CD8-positive, alpha-beta memory T cell (primary cell): ENCODE measurements at places on chromosomes 7 and 10.
A peak's percentile ranks its signal among the peaks of the same experiment; 100 is the strongest.

DNA sequence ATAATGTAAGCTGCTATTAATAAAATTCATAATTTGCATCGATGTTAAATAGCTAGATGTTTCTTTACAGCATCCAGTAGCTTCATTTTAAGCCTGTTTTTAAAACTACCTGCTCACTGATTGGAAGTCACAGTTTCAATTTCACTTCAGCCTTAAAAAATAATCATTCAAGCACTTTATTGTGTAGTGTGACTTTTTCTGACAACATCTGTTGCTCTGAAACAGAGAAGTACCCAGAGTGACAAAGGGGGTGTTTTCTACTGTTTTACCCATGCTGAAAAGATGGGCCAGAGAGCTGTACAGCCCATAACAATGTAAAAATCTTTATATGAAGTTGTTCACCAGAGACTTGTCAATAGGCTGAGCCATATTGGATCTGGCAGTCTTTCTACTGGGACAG lies 437.2 kb downstream of the MDFIC start:
- no peak for DNase-seq

DNA sequence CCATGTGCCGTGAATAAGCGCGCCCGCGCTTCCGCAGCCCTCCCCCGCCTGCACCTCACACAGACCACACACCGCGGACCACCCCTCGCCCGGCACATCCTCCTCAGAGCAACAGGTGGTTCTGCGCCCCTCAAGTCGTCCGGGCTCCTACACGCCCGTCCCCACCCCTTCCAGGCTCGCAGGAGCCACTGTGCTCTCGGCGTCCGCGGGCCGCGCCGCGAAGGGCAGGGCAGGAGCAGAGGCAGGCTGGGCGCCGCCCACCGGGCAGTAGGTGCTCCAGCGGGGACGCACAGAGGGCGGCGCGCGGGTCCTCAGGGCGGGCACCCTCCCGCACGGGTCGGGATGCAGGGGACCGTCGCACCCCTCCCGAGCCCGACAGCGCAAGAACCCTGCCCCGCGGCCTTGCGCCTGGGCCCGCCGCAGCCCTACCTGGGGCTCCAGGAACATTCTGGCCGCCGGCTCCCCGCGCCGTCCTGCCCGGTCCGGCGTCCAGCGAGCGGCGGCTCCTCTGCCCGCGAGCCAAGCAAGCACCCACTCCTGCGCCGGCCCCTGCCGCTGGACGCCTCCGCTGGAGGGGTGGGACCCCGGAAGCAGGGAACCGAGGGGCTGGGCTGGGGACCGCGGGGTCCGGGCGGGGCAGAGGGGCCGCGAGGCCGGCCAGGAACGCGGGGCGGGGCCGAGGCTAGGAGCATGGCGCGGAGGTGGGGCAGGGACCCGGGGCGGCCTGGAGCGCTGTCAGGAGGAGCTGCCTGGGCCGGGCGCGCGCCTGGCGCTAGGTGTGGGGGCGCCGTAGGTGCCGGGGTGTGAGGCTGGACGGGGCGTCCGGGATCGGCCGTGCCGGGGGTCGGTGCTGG lies 37.4 kb downstream of the RASGEF1A start:
- peak; percentile 45 for DNase-seq

GRCh38 chr10:32854435-32854834 lies 103.6 kb downstream of the ITGB1 start:
- no peak for DNase-seq

- DNase-seq: no peak
Measured at GRCh38 chr10:99382176-99382575, 48.2 kb downstream of the GOT1 start.

- no peak for DNase-seq
Measured at GRCh38 chr10:60139798-60140566, 233.6 kb upstream of the CCDC6 start.

DNA sequence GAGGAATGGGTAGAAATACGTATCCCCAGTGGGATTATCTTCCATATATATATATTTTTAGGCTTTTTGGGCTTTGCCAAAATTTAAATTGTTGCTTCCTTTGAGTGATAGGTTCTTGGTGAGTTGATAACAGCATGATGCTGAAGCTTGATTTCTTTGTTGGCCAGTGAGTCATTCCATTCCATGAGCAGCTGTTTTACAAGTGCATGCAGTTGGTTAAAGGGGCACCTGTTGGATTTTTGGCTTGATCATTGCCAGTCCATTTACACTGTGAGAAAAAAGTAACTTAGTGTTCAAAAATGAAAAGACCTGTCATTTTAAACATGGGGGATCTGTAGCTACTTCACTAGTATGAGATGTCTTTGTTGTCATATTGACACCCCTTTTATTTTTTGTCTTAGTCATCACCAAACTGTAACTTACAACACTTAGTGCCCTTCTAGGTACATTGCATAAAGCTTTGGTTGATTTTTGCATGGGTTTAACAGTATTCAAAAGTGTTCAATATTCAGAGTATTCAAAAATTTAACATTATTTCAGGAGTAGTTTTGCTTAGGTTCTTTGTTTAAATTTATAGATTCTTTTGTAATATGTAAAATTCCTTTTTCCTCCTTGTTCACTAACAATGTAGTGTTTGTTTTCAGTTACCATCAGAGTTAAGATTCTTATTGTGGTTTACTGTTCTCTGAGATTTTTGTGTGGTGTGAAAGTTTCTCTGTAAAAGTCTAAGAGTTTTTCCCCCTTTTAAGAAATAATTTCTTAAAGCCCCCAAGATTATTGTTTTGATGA lies 8.8 kb downstream of the AKAP9 start:
- DNase-seq: no peak
